ENCODE measurements at places on chromosomes 11 and 22. TPM values are rescaled to one million over a fixed set of nuclear protein-coding genes. Genes with fewer than 3 reads are reported as not detected.
A peak's percentile ranks its signal among the peaks of the same experiment; 100 is the strongest.

MCHR1 gene
- total RNA-seq = 0.24 TPM

P2RX6 gene
- 0.66 TPM for total RNA-seq

DNA sequence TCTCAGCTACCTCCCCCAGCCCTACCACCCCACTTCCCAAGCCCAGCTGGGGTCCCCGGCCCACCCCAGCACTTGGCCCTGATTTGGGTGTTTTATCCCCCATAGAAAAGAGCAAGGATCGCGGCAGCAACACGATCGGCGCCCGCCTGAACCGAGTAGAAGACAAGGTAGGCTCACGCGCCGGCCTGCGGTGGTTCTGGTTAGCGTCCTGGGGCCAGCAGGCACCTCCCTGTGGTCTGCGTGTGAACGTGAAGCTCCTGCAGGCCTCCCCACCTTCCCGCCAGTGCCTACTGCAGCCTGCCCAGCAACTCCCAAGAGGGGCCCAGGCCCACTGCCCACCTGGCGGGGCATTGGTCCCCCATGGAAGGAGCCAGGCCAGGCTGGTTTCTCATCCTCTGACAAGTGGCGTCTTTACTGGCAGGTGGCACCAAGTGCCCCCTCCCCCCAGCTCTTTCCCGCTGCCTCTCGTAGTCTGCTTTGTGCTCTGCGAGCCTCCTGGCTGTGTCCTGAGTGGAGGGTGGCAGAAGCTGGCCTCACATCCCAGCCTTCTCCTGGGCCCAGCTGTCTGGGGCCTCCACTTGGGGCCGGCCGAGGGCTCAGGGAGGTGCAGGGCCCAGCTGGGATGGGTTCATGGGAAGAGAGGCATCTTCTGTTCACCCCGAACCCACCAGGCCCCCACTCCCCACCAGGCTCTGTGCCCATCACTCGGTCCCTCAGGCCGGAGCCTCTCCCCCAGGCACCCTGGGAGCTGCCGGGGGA is 78.3 kb upstream of the KCNQ1OT1 start:
- H3K36me3 ChIP-seq = no peaks in the 10 kb centered on the region
- H3K27me3 ChIP-seq = peaks cover 10% of the 10 kb centered on the region
- H3K27ac ChIP-seq = no peak overlapping the region
- H3K4me3 ChIP-seq = no peak overlapping the region
- DNase-seq = peak; percentile 41

GRCh38 chr11:12174477-12175143 is 64.2 kb downstream of the MICAL2 start:
- DNase-seq = no peak
- no peak overlapping the region for H3K4me3 ChIP-seq
- H3K27me3 ChIP-seq = no peaks in the 10 kb centered on the region
- peaks cover 23% of the 10 kb centered on the region for H3K4me1 ChIP-seq
- H3K27ac ChIP-seq = no peak overlapping the region

DNA sequence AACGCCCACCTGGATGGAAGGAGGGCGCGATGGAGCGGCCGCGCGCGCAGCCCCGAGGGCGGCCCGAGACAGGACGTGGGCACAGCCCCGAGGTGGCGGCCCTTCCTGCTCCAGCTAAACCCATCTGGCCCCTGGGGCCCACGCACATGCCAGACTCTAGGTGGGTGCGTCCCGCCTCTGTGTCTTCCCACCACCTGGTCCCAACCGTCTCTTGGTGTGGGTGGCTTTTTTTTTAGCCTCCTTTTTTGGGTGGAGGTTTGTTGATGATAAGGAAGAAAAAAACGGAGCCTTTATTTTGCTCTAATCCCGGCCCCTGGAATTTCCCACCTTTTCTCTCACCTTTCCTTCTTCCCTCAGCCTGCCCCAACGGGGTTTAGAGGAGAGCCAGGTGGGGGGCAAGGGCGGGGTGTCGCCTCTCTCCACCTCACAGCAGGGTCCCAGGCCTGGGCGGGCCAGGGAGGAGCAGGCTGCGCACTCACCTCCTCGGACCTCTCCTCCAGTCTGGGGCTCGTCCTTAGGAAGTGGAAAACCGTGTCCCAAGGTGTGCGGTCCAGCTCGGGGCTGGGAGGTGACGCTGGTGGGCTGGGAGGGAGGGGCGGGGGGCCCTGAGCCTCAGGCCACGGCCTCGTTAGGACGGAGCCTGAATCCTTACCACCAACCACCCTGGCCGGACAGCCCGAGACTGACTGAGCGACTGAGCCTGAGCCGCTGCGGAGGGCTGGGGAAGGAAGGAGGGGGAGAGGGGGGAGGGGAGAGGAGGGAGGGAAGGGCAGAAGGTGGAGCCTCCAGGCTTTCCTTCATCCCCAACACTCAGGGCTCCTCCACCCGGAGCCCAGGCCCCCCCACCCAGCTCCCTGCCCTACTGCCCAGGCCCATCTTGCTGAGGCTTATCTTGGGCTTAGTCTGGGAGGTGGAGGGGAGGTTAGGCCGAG is at the start of gene SOX10:
Gene SOX10, minus strand, starts transcription at position 696 of the 932 bp plus-strand sequence. CDS start 771 bp downstream, outside the sequence.
- peaks cover 25% of the 10 kb centered on the region for H3K27me3 ChIP-seq
- no peak within 1 kb of the TSS for H3K27ac ChIP-seq
- no peak for DNase-seq
- H3K4me1 ChIP-seq = peaks cover 4% of the 10 kb centered on the region

DNA sequence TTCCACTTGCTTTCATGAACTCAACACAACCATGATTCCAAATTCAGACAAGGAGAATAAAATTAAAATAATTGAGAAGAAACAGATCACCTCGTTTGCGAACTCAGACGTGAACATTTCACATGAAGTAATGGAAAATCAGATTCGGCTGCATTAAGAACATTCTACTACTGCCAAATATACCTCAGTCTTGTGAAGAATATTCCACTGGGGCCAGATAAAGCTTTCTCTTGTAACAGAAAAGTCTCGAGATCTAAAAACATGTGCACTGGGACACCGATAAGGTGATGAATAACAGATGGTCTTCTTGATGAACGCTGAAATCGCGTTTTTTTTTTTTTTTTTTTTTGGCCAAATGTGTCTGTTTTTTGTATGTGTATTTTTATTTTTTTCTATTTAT is 761.1 kb downstream of the BRD1 start:
- no peaks in the 10 kb centered on the region for H3K4me1 ChIP-seq
- no peaks in the 10 kb centered on the region for H3K36me3 ChIP-seq
- H3K4me3 ChIP-seq = no peak overlapping the region

DNA sequence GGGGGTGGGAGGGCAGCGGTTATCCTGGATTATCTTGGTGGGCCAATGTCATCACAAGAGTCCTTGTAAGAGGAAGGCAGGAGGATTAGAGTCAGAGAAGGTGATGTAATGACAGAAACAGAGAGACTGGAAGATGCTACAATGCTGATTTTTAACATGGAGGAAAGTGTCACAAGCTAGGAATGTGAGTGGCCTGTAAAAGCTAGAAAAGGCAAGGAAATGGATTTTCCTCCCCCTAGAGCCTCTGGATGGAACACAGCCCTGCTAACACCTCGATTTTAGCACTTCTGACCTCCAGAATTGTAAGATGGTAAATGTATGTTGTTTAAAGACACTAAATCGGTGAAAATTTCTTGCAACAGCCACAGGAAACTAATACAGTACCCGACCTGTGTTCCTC is 109.3 kb downstream of the MN1 start:
- no peak for DNase-seq
- no peaks in the 10 kb centered on the region for H3K36me3 ChIP-seq
- H3K4me3 ChIP-seq = no peak overlapping the region
- no peak overlapping the region for H3K27ac ChIP-seq
- H3K27me3 ChIP-seq = no peaks in the 10 kb centered on the region

All from thymus (tissue), 14 donors.